ENCODE measurements at places on chromosomes 16 and 17.

GRCh38 chr16:49826515-49826914 is 29.4 kb downstream of the ZNF423 start:
- no peak for DNase-seq

DNA sequence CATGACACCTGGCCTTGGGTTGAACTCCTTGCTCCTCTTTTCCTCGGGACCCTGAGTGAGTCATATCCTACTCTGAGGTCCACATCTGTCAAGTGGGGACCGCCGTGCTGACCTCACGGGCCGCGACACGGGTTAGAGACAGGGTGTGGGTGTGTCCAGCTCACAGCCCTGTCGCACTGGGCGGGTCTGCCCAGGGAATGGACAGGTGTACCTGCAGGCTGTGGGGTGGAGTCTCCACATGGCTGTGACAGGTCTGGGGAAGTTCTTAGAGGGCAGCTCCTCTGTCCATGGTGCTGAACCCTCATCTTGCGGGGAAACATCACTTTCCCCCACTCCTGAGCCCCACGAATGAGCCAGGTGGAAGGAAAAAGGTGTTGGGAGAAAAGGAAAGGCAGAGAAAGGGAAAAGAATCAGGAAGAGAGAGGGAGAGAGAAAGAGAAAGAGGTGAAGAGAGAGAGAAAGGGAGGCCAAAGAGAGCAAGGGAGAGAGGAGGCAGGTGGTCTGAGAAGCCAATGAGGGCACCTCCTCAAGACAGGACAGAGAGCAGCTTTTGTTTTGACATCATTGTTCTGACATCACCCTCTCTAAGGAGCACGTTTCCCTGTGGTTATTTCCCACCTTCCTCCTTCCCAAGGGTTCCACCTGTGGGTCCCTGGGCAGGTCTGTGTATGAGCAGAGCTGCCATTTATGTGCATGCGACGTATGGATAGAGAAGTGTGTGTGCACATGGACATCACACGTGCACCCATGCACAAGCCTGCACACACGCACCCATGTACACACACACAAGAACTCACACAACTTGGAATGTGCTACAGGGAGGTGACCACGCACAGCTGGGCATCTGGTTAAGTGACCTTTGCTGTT is 32.6 kb upstream of the CBFA2T3 start:
- no peak for DNase-seq

GRCh38 chr16:3129137-3130131 is 5.4 kb upstream of the ZNF213 start:
- no peak for DNase-seq

DNA sequence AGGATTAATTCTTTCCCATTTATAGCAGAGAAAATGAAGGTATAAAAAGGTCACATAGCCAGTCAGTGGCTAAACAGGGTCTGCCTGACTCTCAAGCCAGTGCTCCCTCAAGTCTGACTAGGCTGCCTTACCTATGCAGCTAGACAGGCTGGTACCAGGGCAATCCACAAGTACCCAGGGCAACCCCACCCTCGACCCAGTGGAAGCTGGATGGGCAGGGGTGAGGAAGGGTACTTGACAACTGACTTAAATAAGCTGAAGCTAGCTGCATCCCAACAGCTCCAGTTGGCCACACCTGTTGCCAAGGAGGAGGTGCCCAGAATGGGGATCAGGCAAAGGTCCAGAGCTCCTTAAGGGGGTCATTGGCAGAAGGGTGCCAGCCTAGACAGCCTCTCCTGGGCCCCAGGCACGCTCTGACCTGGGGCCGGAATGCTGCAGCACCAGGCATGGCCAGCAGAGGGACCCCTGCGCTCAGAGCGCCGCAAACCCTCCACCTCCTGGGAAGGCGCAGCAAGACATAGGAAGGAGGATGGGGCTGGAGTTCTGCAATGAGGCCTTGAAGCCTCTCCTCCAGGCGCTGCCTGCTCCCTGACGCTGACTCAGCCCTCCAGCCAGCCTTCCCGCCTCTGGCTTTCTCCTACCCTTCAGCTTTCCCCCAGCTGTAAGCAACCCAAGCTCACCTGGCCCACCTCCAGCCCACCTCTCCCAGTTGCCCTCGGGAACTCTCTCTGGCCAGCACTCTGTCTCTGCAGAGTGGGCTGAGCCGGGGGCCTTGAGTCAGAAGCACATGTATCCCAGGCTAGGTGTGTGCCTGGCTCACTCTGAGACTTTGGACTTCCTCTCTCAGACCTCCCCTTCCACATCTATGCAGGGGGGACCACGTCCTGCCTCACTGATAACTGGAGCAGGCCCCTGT is 28.8 kb downstream of the MPP2 start:
- peak; percentile 40 for DNase-seq

GRCh38 chr16:71344315-71344905 is 14.1 kb upstream of the CALB2 start:
- no peak for DNase-seq

GRCh38 chr16:84820771-84821170 is 986 bp downstream of the CRISPLD2 start:
- DNase-seq = no peak

DNA sequence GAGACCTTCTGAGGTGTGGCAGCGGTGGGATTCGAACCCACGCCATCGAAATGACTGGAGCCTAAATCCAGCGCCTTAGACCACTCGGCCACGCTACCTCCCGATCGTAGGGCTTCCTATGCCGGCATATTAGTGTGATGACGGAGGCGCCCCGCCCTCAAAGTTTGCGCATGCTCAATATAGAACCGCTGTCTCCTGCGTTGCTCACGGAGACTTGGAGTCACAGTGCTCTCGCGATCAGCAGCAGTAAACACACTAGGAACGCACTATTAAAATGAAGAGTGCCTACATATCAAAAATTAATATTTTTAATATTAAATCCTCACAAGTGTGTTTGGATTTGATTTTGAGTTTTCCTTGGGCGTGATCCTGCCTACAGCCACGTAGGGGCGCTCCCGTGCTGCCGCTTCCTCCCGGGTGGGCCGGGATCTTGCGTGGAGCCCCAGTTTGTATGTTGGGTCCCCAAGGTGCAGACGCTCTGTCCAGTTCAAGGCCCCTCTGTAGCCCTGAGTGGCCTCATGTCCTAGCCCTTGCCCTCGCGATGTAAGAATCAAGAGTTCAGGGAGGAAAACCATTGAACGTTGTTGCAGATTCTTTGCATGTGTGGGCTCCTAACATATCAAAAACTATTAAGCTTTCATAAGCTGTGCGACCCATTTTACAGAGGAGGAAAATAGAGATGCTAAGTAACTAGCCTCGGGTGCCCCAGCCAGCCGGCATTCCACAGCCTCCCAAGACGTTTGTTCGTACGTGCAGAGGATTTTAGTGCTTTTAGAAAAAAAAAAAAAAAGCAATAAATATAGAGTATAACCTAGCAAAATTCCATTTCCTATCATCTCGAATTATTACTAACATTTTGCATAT is 10.2 kb upstream of the EEF2K start:
- peak; percentile 79 for DNase-seq

DNA sequence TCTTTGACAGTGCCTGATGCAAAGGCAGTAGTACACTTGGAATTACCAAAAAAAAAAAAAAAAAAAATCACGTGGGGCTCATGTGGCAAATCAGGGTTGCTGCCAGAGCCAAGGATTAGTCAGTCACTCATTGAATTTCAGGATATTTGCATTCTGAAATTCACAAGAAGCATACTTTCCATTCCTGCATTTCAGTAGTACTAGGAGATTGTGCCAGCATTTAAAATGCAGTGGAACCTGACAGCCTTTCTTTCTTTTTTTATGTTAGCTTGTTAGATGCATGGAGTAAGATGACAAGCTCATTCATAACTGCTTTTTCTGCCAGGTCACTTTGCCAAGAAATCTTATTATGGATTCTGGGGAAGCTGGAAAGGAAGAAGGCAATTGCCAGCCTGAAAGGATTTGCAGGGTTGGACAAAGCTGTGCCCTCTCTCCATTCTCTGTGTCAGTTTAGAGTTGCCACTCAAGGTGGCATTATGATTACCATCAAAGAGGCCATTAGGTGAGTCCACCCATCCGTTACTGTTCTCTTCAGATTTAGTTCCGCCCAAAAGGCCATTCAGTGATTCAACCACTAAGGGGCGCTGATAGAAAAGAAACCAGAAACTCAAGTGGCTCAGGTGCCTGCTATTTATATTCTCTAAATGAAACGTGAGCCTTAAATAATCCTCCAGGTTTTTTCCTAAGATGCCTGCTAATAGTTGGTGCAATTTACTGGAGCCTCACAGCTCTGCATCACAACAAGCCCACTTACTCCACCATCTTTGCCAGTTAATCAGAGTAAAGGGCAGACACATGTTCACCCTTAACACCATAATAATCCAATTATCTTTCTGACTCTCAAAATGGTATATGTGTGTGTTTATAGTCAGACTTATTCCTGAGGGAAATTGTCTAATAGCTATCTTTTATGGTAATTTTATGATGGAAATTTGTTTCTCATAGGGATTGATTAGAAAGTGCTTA is 59.0 kb downstream of the TANGO6 start:
- DNase-seq = no peak

GRCh38 chr17:18185832-18186626 is 2.4 kb downstream of the ALKBH5 start:
- no peak for DNase-seq

GRCh38 chr16:53209429-53209828 is 154.6 kb downstream of the CHD9 start:
- DNase-seq = no peak

DNA sequence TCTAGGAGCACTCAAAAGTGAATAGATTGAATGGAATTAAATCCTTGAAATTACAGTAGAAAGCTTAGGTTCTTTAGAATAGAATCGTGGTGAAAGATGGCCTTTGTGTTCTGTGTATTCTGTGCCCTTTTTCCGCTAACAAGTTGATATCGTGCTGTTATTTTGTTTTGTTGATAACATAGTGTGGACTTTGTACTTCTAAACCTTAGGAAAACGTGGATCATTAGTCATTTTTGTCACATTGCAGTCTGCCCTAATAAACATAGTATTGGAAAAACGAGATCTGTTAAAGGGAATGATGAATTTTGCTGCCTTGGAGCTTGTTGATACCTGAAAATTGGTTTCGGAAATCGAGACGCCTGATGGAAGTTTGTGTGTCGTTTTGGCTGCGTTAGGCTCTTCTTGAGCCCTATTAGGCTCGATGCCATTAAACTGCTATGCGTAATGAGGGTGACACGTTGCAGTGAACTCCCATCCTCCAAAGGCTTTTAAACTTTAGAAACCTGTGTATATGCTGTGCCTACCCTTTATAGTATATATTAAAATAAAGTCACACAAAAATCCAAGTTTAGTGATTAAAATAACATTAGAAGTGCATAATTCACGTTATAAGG is 145.7 kb downstream of the PRKCA start:
- DNase-seq = no peak

DNA sequence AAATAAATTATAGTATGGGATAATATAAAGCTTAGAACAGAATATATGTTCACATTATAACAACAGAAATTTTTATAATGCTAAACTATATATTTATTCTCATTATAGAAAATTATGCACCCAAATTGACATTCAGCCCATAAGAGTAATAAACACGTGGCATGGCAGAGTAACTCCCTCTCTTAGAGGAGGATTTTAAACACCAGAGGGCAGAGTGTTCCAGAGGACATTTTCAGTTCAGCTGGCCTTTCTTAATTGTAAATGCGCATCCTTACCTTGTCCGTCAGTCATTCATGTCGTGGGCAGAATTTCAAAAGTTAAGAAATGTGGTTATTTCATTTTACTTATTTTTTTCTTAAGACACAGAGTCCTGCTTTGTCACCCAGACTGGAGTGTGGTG is 147.1 kb downstream of the TANC2 start:
- DNase-seq = no peak

- DNase-seq = no peak
Measured at GRCh38 chr17:2598166-2598565, 4.7 kb downstream of the PAFAH1B1 start.

DNA sequence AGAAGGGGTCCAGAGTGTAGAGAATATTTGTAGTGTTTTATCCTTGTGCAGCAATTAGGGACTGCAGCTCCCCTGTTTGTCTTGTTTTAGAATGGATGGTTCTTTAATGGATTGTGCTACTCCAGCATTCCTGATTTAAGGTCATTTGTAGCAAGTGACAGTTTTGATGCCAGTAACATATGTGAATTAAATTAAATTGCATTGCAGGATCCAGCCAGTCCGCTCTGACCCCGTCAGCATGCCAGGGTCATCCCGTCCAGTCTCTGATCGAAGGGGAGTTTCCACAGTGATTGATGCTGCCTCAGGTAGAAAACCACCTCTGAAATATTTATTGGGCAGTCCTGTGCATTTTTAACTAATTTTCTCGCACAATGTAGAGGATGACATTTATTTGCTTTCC is 315.4 kb upstream of the TBX2 start:
- no peak for DNase-seq

- DNase-seq = no peak
Measured at GRCh38 chr17:63151941-63152523, 186.0 kb downstream of the TANC2 start.

- DNase-seq = no peak
Measured at GRCh38 chr16:23922406-23922805, 86.6 kb downstream of the PRKCB start.

DNA sequence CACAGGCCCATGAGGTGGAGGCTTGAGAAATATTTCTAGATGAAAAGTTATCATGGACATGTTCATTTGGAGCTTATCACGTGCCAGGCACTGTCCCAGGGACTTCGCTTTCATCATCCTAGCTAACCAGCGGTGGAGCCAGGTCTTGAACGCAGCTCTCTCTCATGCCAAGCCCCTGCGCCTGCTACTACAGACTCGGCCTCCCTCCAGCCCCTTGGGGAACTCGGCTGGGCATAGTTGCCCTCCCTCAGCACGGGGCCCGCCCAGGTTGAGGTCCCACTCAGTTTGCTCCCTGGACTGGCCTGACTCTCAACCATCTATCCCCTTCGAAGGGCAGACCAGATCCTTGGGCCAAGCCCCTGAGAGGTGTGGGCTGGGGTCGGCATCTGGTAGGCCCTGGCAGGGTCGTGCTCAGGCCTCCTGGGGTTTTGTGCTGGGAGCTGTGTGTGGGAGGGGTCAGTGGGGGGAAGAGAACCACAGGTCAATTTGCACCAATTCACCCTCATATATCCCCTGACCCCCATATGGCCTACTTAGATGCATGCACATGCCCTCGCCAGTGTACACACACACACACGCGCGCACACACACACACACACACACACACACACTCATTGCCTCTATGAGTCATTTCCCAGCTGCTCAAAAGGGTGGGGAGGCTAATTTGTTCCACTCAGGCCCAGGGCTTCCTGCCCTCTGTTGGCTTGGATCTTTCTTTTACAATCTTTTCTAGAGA is 12.1 kb upstream of the SCN4A start:
- DNase-seq = peak; percentile 21

DNA sequence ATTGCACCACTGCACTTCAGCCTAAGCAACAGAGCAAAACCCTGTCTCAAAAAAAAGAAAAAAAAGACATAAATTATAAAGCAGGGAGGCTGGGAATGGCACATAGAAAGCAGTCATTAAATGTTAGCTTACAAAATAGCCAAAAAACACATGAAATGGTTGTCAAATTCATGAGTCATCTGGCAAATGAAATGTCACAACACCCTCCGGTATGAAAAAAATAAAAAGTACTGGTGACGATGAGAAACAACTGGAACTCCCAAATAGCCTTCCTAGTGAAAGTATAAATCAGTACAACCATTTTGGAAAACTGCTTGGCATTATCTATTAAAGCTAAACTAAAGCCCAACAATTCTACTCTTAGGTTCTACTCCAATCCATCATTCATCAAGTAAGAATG is 3.5 kb upstream of the KATNB1 start:
- no peak for DNase-seq

Measured in GOT3 (cell line).